ENCODE measurements at places on chromosomes 3 and 15. TPM values are rescaled to one million over a fixed set of nuclear protein-coding genes. Genes with fewer than 3 reads are reported as not detected.

The LCMT2 gene
- 7.8 TPM for total RNA-seq

The GABRA5 gene
- not detected for total RNA-seq

DNA sequence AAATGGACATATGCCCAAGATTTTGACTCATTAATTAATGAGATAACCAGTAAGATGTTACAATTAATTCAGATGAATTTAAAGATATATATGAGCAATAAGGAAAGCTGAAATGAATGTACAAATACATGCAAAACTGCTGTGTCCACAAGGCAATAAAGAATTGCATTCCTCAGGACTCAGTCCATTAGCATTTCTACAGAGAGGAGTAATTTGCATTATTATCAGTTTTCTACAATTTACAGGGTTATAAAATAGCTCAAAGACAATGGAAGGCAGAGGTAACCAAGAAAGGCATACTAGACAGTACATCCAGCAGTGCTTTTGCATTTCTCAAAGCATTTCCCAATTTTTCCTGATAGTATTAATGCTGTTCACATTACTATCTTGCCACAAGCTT lies 377.1 kb upstream of the GOLIM4 start:
- DNase-seq = no peak

DNA sequence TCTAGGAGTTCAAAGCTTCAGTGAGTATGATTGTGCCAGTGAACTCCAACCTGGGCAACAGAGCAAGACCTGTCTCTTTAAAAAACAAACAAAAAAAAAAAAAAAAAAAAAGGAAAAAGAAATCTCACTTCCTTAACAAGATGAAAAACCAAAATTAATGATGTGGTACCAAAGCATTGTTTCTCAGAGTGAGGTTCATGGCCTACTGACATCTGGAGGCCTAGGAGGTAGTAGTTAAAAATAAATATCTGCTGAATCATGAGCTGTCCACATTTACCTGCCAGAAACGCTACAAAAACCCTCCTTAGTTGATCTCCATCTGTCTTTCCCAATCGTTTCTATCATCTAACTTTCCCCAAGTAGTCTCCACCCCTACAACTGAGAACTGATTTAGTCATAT lies 51.2 kb downstream of the EPHA6 start:
- no peak for DNase-seq

GRCh38 chr15:40927873-40928806 lies 1.0 kb upstream of the DLL4 start:
- no peak for DNase-seq

DNA sequence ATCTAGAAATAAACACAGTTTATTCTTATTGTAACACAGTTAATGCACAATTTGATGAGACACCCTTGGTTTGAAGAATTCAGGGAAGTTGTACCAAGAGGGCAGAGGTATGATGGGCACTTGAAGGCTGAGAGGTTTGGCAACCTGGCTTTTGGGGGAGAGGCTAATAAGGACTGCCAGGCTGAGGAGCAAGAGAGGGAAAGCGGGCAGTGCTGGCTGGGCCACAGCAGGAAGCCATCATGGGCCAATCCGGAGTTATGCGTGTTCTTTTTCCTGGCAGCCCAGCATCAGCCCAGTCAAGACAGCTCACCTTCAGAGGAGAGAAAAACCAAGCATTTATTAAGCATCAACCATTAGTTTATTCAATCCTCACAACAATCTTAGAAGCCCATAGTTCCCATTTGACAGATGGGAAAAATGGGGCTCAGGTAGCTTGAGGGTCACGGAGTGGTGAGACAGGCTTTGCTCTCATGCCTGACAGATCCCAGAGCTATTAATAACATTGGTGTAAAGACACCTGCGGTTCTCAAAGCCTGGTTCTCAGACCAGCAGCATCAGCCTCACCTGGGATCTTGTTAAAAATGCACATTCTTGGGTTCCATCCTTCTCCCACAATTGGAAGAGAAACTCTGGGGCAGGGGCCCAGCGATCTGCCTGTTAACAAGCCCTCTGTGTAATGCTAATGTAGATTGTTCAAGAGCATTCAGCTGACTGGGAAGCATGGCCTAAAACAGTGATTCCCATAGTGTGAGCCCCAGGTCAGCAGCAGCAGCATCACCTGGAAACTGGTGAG lies 183.7 kb downstream of the NTRK3 start:
- no peak for DNase-seq

DNA sequence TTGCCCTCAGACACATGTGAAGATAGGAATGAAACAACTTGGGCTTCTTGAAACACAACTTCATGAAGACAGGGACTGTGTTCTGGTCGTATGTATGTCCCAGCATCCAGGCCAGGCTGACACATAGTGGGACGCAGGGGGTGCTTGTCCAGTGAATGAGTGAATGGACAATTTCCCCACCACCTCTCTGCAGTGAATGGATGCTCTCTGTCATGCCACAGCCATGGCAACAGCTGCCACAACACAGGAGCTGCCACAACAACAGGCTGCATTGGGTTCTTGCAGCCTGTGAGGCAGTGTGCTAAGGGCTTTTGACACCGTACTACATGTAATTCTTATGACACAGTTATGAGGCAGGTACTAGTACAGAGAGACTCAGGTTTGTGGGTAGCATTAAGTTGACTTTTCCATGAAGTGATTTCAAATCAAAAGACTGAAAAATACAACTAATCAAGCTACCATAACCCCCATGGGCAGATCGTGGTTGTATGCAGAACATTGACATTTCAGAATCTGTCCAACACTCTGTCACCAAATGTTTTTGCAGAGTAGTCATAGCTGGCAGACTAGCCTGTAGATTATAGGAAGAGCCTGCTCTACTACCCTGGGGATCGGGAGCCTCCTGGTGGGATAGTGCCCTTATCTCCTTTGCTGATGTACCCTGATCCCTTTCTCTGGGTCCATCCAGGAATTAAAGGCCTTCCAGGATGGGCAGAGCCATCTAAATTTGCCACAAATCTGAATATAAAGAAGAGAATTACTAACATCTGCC lies 40.8 kb downstream of the CLSTN2 start:
- no peak for DNase-seq

DNA sequence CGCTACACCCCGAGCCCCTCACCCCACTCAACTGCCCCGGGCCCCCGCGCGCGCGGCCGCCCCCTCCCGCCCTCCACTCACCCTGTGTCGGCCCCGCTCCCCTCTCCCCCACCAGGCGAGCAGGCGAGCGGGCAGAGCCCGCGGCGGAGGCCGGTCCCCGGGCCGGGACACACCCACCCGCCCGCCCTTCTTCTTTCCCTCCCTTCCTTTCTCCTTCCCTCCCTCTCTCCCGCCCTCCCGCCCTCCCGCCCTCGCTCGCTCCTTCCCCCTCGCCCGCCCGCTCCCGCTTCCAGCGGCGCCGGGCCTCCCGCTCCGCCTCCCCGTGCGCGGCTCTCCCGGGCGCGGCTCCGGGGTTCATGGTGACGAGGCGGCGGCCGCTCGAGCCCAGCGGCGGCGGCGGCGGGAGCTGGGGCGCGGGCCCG lies at the start of gene CTDSPL:
CTDSPL (plus strand) TSS at position 261 of the 422 bp plus-strand sequence. CDS start 320 bp downstream, outside the sequence.
- no peak for DNase-seq

Data from kidney epithelial cell (primary cell).